ENCODE measurements at places on chromosomes 2 and 18.

GRCh38 chr2:238667639-238668038 lies 180.2 kb upstream of the TWIST2 start:
- no peak for DNase-seq

DNA sequence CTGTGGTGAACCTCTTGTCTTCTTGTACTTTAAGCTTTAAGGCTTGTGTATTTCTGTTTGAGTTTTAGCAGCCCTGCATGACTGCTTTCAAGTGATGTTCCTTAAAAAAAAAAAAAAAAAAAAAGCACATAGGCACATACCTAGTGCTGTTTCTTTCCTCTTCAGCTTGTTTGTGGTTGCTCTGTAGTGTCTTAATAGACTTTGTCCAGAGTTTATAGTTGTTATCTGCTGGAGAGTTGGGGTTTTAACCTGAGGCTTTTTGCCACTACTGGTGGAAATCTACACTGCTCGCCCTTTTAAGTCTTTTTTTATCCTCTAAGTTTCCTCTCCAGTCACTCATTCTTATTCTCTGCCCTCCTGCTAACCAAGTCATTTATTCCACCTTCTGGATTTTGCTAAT lies 34.5 kb downstream of the AGFG1 start:
- no peak for DNase-seq

- DNase-seq = no peak
Measured at GRCh38 chr2:104858006-104858978, 4.4 kb downstream of the POU3F3 start.

DNA sequence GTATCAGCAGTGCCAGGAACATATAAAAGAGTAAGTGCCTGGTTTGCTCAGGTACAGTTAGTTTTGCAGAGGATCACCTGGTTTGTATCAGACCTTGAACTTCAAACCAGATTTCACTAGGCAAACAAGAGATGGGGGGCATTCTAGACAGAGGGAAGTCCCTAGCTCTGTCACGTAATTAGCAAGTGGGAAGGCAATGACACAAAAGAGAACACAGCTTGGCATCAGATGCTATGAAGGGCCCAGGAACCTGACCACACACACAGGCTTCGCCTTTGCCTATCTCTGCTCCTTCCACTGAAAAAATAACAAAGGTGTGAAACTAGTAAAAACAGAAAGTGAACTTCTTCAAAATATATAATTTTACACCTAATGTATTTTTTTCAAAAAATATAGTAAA lies 62.6 kb downstream of the CERKL start:
- no peak for DNase-seq

- no peak for DNase-seq
Measured at GRCh38 chr2:187529977-187530721, 24.1 kb downstream of the TFPI start.

GRCh38 chr2:10432311-10433181 lies 15.6 kb downstream of the ODC1 start:
- no peak for DNase-seq

GRCh38 chr2:41169744-41170143 lies 717.9 kb upstream of the SLC8A1 start:
- no peak for DNase-seq

- no peak for DNase-seq
Measured at GRCh38 chr2:238684362-238685326, 163.2 kb upstream of the TWIST2 start.

DNA sequence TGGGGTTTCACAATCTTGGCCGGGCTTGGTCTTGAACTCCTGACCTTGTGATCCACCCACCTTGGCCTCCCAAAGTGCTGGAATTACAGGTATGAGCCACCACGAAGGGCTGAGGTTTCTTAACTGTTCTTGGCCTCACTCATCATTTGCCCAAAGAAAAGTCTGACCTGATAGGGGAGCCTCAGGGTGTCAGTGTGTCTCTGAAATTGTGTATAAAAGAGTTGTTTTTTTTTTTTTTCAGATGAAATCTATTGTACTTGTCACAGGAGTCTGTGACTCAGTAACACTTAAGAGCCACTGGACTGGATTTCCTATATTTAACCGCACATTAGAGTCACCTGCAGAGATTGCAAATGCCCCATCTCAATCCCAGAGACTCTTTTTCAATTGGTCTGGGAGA lies 16.9 kb downstream of the PMAIP1 start:
- DNase-seq = no peak

GRCh38 chr2:45227347-45227746 lies 218.1 kb upstream of the SIX2 start:
- DNase-seq = no peak

- DNase-seq = no peak
Measured at GRCh38 chr2:159202568-159203071, 83.9 kb downstream of the WDSUB1 start.

GRCh38 chr2:85427300-85427835 lies 8.9 kb downstream of the SH2D6 start:
- DNase-seq = no peak

DNA sequence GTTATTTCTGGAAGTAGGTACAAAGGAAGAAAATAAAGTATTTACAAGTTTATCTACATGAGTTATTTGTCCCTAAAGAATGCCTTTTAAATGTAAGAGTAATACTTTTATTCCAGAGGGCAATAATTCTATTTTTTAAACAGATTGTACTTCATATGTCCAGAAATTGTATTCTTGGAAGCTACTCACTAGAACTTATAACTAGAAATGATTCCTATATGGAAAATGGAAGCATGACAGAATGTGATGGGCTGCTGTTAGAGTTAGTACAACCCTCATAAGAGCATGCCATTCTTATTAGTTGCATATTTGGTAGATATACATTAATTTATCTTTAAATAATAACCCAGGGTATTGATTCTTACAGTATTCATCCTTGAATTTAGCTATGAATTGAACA lies 362.0 kb downstream of the FSIP2 start:
- DNase-seq = no peak

- DNase-seq = no peak
Measured at GRCh38 chr2:161234627-161235026, 73.6 kb upstream of the PSMD14 start.

DNA sequence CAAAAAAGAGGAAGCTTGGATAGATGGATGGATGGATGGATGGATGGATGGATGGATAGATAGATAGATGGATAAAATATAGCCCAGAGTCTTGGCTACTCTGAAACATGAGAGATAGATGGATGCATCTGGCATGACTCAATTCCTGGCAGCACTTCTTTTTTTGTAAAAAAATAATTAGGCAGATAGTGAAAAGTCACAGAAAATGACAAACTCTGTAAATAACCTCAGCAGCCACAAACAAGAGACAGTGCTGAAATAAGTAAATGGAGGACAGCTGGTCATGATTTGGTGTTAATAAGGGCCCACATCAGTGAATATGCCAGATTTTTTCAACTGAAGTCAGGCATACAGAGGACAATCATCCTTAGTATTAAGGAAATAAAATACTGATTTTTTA lies 585.0 kb upstream of the GCFC2 start:
- no peak for DNase-seq

DNA sequence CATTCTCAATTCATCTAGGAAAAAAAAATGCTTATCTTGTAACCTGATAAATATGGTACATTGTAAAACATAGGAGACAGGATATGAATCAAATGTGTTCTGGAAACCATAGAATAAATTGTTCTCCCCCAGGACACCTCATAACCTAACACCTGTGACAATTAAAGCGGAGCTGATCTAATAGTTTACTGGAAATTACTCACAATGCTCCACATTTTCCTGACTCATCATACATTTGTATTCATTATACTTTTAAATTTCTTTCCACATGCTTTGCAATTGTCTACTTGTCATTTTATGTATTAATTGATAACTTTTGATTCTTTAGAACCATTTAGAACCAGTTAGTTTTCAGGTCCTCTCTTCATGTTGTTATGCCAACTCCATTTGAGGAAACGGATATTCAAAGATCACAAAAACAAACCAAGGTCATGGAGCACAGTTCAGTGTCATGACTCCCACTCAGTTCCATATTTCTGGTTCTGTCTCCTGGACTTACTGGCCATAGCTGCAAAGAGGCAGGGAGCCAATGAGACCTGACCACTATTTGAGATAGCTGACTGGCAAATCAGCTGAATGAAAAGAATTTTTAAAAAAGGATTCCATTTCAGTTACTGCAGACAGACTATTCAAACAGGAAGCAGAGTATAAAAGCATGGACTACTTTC lies 128.5 kb downstream of the CALCRL start:
- no peak for DNase-seq

DNA sequence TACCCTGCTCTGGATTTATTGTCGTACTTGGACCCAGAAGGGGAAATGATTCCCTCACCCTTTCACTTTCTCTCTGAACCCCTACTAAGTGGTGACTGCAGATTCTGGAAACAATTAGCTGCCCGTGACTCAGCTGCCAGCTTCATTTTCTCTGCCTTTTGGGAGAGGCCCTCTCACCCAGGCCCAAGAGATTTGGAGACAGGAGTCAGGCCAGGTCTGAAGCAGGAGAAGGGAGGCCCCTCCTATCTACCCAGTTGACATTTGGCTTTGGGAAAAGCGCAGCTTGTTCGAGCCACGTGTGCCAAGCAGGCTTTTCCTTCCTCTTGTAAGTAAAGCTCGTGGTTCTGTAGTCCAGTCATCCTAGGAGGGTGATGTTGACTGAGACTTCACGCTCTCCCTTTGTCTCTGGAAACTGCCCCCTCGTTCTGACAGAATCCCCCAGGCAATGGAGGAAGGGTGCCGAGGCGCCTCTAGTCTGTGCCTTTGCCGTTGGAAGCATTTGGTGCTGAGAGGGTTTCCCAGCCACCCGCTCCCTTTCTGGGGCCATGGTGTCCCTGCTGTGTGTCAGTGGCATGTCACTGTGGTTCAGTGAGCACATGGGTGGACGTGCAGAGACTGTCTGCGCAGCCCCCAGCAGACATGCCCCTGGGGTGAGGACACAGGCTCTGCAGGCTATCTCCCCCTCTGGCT lies 8.6 kb downstream of the OXER1 start:
- no peak for DNase-seq

DNA sequence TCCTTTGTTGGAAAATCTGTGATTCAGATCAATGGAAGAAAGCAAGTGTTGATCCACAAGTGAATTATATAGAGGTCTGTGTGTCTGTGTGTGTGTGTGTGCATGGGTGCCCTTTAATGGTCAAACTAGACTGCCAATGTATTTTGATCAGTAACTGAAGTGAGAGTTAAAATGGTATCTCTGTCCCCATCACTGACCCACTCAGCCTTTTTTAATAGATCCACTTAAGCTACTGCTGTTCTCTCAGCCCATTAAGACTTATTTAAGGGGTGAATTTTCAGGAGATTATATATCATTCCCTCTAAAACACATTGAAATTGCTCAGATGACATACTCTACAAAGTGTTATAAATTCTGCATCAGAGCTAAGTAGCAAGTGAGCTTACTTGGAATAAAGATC lies 193.7 kb upstream of the SIX3 start:
- no peak for DNase-seq

GRCh38 chr18:36580266-36580665 lies 248.5 kb downstream of the TPGS2 start:
- no peak for DNase-seq

DNA sequence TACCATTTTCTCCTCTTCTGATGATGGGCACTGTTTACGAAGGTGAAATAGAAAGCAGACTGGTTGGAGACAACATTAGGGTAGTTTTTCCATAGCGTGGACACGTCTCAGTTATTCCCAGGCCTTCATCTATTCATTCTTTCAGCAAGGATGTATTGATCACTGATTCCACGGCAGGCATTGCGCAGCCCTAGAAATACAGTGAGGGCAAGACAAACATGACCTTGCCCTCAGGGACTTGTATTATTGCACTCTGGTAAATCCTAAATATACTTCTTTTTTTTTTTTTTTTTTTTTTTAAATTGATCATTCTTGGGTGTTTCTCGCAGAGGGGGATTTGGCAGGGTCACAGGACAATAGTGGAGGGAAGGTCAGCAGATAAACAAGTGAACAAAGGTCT lies 167.3 kb upstream of the SPRED2 start:
- no peak for DNase-seq

DNA sequence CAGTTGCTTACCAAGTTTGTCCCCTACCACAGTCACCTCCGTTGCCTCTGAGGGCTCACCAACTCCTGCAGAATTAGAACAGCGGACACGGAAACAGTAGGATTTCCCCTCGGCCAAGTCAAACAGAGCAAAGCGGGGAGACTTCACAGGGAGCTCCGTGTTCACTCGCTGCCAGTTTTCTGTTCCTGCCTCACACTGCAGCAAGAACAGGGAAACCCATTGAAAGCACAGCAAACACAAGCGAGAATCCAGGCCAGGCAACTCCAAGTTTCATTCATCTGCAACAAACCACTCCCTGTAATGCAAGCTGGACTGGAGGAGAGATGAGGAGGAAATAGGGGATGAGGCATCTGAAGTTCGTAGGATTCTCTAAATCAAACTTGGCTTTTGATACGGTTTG lies 84.2 kb downstream of the MYOM1 start:
- no peak for DNase-seq

- DNase-seq = no peak
Measured at GRCh38 chr2:5370158-5370557, 322.0 kb upstream of the SOX11 start.

DNA sequence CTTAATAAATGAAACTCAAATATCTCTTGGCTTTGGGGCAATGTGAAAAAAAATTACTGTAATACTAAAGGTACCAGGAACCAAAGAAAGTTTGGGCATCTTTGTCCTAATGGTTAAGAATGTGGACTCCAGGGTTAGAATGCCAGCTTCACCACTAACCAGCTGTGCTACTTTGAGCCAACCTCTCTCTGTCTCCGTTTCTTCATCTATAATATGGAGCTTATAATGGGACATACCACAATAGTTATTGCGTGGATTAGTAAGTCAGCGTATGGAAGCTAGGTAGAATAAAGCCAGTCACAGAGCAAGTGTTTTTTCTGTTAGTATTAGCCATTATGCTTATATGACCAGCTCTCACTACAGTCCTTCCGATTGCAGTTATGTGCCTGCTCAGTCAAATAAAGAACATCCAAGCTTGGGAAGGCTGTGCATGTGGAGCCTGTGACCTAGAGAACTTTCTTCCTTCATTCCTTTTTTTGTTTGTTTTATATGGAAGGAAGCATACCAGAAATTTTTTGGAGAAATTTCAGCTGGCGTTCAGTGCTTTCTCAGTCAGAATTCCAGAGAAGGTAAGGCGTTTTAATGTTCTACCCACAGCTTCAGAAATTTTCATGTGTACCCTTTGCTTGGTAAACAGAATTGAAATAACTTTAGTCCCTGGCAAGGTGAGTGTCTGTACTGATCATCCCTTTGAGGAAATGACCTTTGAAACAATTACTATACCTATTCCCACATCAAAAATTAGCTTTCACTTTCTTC lies 114.0 kb upstream of the RND3 start:
- DNase-seq = no peak

DNA sequence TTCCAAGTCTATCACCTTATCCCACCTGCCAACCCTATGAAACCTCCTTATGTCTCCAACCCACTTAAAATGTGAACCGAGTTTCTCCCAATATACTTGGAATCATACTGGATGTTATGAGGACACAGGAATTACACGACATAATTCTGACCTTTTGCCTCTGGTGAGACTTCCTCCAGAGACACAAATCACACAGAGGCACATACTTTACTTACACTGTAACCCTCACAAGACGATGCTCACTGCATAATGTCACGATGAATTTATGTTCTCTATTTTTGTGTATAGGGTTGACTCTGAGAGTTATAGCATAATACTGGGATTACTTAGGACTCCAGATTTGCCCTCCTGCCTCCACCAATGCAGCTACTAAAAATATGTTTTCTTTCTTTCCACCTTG lies 28.0 kb upstream of the SETBP1 start:
- no peak for DNase-seq

Measured in activated naive CD4-positive, alpha-beta T cell (primary cell).